Activated T-cell treated with anti-CD3 and anti-CD28 coated beads, Interleukin-2, amount 50 U/mL, for 48 hours (primary cell): ENCODE measurements at places on chromosomes 6 and 20.

DNA sequence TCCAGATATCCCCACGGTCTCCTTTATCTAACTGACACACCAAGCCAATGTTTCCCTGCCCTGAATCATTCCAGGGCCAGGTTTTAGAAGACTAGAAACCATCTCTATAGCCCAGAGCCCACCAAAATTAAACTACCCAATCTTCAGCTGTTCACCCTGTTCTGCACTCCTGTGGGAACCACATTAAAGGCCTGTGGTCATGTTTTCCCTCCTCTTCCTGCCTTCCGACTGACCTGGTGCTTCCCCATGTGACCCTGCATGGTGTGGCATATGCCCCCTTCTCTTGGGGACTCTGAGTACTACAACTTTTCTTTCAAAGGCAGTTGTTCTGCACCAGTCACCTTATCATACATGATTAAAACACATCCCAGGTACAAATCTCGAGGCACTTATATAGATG lies 155.0 kb downstream of the TMEM200A start:
- DNase-seq = no peak

- no peak for DNase-seq
Measured at GRCh38 chr6:159758031-159759001, 3.5 kb upstream of the ACAT2 start.

- no peak for DNase-seq
Measured at GRCh38 chr6:6191476-6191875, 129.0 kb downstream of the F13A1 start.

DNA sequence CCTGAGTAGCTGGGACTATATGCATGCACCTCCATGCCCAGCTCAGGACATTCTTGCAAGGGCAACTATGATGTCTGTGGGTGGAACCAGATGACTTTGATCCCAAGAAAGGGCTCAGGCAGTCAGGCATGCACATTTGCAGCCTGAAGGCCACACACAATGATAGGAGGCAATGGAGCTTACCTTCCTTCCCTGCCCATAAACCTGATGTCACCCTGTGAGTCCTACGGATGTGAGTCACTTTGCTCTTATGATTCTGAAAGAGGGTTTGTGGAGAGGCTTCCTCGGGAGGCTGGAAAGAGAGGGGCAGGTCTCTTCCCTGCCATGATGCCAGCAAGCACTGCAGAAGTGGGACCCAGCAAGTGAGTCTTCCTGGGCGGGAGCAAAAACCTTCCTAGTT lies 202.4 kb downstream of the LY86 start:
- no peak for DNase-seq

GRCh38 chr6:96651816-96652215 lies 88.9 kb downstream of the FHL5 start:
- DNase-seq = no peak

GRCh38 chr20:44646023-44646640 lies 5.4 kb downstream of the ADA start:
- peak; percentile 47 for DNase-seq

DNA sequence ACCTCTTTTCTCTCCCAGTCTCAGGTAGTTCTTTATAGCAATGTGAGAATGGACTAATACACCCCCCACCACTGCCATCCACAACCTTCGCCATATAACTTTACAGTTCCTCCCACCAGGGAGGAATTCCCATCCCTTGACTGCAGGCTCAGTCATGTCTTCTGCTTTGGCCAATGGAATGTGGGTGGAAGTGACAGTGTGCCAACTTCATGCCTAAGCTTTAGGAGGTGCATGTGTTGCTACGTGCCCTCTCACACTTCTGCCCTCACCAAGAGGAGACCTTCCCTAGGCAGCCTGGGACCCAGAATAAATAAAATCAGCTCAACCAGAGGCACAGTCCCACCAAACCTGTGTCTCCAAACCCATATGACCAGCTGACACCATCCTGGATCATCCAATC lies 33.0 kb upstream of the LRRN4 start:
- DNase-seq = no peak

DNA sequence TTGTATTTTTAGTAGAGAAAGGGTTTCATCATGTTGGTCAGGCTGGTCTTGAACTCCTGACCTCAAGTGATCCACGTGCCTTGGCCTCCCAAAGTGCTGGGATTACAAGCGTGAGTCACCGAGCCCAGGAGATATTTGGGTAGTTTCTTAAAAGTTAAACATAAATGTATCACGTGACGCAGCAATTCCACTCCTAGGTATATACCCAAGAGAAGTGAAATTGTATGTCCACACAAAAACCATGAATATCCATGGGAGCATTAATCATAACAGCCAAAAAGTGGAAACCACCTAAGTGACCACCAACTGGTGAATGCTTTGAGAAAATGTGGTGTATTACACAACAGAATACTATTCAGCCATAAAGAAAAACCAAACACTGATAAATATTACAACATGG lies 164.8 kb downstream of the MRPL14 start:
- DNase-seq = no peak

GRCh38 chr20:21325296-21325695 lies 22.2 kb downstream of the XRN2 start:
- no peak for DNase-seq

GRCh38 chr6:118377711-118378414 lies 170.2 kb upstream of the PLN start:
- DNase-seq = no peak

DNA sequence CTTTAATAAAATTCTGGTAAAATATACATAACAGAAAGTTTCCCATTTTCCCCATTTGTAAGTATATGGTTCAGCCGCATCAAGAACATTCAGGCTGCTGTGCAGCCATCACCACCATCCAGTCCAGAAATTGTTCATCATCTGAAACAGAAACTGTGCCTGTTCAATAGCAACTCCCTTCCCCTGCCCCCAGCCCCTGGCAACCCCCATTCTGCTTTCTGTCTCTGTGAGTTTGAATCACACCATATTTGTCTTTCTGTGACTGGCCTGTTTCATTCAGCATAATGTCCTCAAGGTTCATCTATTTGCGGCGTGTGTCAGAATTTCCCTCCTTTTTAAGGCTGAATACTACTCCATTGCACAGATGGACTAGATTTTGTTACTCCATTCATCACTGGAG lies 19.1 kb downstream of the VSTM2L start:
- DNase-seq = peak; percentile 60

- no peak for DNase-seq
Measured at GRCh38 chr6:143323729-143324470, 126.6 kb downstream of the ADAT2 start.

DNA sequence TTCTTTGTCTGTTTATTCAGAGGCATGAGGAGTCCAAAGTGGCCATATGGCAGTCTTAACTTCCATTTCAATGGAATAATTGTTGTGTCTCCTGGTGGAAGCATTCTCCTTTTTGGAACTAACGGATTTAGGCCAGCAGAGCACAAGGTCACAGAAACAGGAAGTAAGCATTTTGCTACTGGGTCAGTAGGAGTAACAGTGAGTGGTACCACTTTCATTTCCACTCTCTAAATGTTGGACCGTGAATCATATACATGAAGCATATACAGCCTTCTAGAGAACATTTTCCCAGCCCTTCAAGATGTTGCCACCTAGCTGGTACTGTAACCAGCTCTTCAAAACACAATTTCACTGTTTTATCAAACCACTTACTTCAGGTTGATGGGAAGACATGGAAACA lies 182.8 kb downstream of the EYS start:
- DNase-seq = no peak
